ENCODE measurements at places on chromosomes 1 and 21.

GRCh38 chr1:7265771-7266371 lies 480.6 kb downstream of the CAMTA1 start:
- no peak for DNase-seq

GRCh38 chr1:20684050-20684620 lies 23.0 kb upstream of the DDOST start:
- no peak for DNase-seq

DNA sequence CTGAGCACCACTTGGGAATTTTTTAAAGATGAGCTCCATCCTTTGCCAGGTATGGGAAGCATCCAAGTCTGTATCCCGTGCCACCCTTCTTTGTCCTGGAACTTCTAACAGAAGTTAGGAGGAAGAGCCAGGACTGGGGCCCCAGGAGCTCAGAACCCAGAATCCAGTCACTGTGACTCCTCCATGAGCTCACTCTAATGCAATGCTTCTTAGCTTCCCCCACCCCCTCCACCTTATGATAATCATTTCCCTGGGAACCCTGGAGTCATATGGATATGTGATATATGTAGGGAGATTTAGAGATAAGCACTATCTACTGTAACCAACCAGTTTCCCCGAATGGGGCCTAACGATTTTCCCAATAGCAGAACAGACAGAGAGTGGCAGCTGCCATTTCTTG lies 758 bp upstream of the SPRR5 start:
- no peak for DNase-seq

- peak; percentile 68 for DNase-seq
Observed at GRCh38 chr1:150976879-150977694, 2.5 kb upstream of the CERS2 start.

GRCh38 chr1:21875621-21876063 lies 61.5 kb downstream of the HSPG2 start:
- DNase-seq: no peak

DNA sequence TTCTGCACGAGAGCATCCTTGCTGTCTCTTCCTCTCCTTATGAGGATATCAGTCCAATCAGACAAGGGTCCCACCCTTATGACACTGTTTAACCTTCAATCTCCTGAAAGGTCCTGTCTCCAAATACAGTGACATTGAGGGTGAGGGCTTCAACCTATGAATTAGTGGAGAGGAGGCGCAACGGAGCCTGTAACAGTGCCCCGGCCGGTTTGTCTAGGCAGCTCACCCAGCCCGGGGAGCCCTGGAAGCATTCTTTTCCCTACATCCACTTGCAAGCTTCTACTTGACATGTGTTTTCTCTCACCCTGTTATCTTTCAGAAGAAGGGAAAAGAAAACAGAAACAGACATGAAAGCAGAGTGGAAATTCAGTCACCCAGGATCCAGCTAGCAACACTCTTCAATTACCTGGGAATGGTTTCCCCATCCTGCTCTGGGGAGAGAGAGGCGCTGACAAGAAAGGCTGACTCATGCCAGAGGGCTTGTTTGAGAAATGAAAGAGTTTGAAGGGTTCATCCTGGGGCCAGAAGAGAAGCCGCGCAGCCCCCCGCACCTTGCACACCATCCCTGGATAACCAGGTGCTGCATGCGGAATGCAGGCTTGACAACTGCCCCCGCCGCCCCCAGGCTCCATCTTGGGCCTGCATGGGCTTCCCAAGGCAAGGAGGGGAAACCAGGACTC lies 394.9 kb downstream of the NPHP4 start:
- DNase-seq: no peak

DNA sequence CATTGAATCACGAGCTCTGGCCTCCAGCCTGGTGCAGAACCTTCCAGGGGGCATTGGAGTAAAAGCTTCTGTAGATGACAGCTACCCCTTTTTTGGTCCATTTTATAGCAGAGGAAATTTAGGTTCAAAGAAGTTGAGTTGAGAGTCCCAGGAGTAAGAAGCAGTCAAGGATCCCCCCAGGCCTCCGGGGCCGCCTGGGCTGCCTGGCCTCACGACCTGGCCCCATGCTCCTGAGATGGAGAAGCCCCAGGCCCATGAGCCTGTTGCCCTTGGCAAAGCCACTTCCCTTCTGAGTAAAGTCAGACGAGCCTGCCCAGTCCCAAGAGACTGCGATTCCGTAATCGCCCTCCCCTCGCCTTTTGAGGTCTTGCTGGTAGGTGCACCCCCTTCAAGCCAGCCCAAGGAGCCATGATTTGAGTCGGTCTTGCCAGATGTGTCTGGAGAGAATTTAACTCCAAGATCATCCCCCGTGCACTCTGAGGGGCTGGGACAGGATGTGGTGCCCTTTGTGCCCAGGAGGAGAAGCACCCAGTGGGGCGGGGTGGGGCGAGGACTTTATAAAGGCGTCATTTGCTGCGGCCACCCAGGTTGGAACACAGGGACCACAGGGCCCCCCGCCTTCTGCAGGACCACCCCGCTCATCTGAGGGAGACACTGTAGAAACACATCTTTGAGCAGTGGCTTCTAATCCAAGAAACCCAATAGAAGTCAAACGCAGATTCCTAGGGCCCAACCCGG lies 30.1 kb downstream of the PDE9A start:
- DNase-seq: no peak

Data from midbrain (tissue), 1 donor.